ENCODE measurements at places on chromosomes 12 and 14. TPM values are rescaled to one million over a fixed set of nuclear protein-coding genes. Genes with fewer than 3 reads are reported as not detected.

The RGS6 gene
- polyA plus RNA-seq = 1.4 TPM

The HHIPL1 gene
- 0.32 TPM for polyA plus RNA-seq

The LALBA gene
- polyA plus RNA-seq = not detected

The SNAPC1 gene
- 4.4 TPM for polyA plus RNA-seq

DNA sequence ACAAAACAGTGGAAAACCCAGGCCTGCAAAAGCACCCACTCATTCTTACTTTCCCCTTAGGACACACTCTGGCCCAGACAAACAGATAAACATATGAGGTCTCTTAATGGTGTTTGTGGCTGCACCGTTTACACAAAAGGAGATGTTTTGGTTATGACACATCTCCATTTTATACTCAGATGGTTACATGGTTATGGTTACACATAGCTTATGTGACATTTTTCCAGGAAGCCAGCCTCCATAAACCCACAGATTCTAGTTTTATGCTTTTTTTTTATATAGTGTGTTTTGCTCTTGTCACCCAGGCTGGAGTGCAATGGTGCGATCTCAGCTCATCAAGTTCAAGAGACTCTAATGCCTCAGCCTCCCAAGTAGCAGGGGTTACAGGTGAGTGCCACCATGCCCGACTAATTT, 3.5 kb upstream of the KLRD1 start:
- no peak for DNase-seq

DNA sequence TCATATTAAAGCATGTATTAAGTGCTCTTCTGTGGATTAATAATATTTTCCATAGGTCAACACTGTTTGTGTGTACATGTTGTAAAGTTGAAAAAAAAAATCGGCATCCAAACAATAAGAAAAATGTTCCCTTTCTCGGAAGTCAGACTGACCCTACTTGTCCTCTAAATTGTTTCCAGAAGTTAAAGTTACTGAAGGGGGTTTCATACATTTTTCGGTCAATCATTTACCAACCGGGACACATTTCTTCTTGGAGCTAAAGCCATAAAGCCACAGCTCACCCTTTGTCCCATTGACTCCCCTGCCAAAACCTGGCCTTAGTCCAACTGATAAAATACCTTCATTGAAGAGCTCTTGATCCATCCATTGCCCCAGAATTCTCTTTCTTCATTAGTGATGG, 230.0 kb downstream of the ANO2 start:
- no peak for DNase-seq

DNA sequence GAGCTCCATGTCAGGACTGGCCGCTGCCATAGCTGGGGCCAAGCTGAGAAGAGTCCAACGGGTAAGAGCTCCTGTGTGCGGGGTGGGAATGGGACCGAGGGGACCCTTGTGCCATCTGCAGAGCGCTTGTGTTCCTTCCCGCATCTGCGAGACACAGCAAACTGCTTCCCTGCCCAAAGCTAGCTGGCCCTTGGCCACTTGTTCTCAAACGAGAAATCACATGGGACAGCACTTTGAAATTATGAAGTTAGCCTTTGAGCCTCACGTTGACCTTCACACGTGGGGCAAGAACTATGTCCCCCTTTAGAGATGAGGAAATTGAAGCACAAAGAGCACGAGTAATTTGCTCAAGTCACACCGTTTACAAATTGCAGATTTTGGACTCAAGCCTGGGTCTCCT, 30.8 kb downstream of the DEGS2 start:
- DNase-seq = no peak
